ENCODE measurements at places on chromosomes 6 and 20.

GRCh38 chr6:154520280-154520679 lies 9.8 kb upstream of the CNKSR3 start:
- DNase-seq: no peak

- no peak for DNase-seq
These were observed 359 bp downstream of the PHIP start for GRCh38 chr6:79077715-79078074.

DNA sequence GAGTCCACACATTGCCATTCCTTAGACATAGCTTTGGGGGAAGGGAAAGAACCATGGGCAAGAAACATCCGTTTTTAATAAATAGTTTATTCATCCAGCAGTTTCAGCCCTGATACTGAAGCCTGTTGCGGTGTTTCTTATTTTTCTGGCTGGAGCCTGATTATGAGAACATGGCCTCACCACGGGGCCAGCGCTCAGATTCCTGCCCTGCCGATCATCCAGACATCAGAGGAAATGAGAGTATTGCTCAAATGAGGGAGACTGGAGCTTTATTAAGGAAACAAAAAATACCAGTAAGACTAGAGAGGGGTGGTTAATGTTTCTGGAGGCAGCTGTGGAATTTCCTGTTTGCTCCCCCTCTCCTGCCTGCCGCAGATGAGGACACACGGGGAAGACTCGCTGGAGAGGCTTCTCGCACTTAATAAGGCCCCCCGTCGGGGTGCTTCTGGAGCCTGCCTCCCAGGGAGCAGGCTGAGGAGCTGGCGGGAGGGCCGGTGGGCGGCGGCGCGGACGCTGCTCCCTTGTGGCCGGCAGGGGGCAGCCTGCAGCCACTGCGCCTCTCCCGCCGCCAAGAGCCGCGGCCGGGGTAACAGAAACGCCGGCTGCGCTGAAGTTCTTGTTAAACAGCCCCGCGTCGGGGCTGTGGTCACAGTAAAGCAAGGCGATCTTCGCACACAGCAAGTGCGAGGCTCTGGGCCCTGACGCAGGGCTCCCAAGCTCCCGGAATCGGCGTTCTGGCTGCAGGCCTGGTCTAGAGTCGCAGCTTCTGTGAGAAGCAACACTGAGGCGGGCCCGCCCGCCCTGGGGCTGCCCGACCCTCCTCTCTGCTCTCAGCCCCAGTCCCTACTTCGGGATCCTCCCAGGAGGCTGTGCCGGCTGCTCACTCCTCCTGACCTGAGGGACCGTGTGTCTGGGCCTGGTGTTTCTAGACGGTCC lies 17.5 kb downstream of the LEMD2 start:
- no peak for DNase-seq

- no peak for DNase-seq
These were observed 27.4 kb upstream of the MAPRE1 start for GRCh38 chr20:32792316-32792715.

GRCh38 chr6:63352544-63353285 lies 32.9 kb upstream of the LGSN start:
- no peak for DNase-seq

- DNase-seq: no peak
These were observed 4.5 kb upstream of the DEFB126 start for GRCh38 chr20:137668-138490.

DNA sequence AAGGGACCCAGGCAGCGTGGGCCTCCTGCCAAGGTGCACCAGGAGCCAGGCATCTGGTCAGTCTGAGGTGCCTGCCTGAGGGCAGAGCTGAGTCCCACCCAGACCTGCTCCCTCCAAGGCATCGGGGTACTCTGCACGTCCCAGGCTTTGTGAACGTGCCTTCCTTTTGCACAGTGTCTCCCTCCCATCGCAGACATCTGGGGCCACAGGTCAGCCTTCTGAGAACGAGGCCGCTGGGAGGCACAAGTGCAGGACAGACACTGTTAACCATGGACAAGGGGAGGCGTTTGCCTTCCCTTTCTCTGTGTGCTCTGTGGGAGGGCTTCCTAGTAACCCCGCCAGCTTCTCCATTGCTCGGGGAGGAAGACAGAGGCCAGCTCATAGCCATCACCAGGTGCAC lies 47.6 kb downstream of the TFAP2C start:
- DNase-seq: no peak

- DNase-seq: no peak
These were observed 28.0 kb downstream of the PEX3 start for GRCh38 chr6:143478479-143479062.

DNA sequence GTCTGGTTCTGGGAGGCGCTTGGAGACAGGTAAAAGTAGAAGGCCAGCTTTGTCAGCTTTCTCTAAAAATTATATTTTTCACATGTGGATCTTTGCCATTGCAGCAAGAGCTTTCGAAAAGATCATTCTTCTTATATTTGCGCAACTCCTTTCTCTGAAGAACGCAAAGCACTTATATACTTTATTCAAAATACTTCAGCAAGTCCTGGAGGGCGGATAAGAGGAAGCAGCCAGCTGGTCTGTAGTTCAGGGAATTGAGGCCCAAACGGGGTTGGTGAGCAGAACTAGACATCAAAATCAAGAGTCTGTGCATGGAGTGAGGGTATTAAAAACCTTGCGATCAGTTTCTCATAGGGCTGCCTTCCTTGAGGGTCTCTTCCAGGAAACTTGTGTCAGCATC lies 182.3 kb downstream of the DTNBP1 start:
- DNase-seq: no peak

GRCh38 chr6:52391599-52391998 lies 28.5 kb upstream of the EFHC1 start:
- DNase-seq: no peak

- no peak for DNase-seq
These were observed 30.8 kb upstream of the COL21A1 start for GRCh38 chr6:56278171-56278591.

DNA sequence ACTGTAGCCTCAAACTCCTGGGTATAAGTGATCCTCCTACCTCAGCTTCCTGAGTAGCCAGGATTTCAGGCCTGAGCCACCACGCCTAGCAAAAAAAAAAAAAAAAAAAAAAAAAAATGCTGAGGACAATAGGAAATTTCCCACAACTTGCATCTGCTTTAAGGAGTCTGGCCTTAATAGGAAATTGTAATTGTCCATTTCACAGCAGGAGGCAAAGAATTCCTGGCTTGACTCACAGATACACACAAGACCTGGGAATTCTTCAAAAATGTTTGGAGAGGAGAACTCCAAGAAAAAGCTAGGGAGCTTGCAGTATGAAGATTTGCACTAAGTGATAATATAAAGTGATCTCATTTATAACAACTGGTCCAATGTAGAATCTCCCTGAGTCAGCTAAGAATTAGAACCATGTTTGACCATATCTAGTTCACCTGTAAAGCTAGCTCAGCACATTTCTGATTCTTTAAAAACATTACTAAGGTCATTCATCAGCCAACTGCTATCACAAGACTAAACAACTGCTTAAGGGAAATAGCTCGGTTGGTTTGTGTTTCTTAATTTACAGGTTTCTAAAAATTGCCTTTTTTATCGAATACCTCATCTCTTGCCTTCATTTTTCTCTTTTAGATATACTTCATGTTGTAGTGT lies 80.2 kb upstream of the SLC2A12 start:
- DNase-seq: no peak

DNA sequence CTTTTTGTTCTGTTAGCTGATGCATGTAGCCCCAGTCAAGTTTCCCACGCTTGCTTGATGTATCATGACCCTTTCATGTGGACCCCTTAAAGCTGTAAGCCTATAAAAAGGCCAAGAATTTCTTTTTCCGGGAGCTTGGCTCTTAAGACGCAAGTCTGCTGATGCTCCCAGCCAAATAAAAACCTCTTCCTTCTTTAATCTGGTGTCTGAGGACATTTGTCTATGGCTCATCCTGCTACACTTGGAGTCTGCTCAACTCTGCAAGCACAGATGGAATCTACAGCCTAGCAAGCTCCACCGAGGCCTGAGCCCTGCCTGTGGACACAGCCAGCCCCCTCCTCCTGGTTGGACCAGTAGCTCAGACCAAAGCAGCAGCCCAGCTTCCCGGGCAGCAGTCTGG lies 3.4 kb downstream of the CST2 start:
- no peak for DNase-seq

GRCh38 chr6:87870556-87870955 lies 168.5 kb upstream of the AKIRIN2 start:
- DNase-seq: no peak

GRCh38 chr20:61608275-61609085 lies 356.4 kb downstream of the CDH4 start:
- no peak for DNase-seq

- DNase-seq: no peak
These were observed 157.2 kb downstream of the PTPRK start for GRCh38 chr6:128363020-128363813.

DNA sequence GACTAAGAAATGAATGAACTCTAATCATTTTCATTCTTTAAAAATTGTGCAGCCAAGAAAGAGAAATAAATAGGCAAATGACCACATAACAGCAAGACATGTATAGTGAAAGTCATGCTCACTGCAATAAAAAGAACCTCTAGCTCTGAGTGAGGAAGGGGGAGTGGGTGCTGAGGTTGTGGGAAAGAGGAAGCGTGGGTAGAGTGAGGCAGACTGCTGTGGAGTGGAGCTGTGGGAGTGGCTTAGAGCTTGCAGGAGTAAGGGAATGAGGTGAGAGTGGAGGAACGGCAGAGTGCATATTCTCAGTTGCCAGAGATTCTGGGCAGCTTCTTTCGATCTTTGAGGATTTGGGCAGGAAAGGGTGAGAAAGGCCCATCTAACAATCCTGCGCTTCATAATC lies 10.4 kb downstream of the DEFB129 start:
- no peak for DNase-seq

GRCh38 chr6:112563368-112563767 lies 216.2 kb downstream of the RFPL4B start:
- no peak for DNase-seq

DNA sequence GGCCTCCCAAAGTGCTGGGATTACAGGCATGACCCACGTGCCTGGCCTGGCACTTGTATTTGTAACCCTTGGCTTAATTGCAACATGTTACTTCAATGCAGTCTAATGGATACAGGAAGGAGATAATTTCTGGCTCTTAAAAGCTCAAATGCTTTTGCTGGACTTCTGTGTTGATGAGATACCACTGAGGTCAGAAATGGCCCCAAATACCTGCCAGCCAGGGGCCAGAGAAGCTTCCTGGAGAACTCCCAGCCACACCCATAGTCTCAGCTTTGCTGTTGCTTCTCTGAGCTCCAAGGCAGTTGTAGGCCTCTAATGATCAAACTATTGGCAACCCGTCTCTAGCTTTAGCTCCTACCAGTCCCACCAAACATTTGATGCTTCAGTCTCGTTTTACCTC lies 14.2 kb upstream of the ZNFX1 start:
- DNase-seq: no peak

- DNase-seq: no peak
These were observed 16.0 kb downstream of the ECT2L start for GRCh38 chr6:138811866-138812265.

GRCh38 chr20:52534616-52535015 lies 343.0 kb upstream of the ZFP64 start:
- DNase-seq: no peak

DNA sequence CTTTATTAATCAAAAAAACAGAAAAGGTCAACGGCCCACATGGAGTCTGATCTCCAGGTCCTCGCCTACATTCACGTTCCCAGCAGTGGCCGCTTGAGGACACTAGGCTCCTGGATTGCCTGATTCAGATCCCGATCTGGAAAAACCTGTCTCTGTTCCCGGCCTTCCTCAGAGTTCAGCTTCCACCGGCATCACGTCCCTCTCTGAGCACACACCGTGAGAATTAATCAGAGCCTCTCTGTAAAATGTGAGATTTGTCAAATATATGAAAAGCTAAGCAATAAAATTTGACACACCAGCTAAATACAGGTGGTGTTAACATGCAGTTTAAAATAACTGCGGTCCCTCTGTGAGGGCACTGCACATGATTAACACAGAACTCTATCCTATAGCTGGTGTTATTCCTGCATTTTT lies 122.8 kb upstream of the COL21A1 start:
- DNase-seq: no peak

- no peak for DNase-seq
These were observed 282.7 kb downstream of the PLCB1 start for GRCh38 chr20:8414586-8415274.

GRCh38 chr20:48858075-48858790 lies 30.4 kb upstream of the PREX1 start:
- no peak for DNase-seq

DNA sequence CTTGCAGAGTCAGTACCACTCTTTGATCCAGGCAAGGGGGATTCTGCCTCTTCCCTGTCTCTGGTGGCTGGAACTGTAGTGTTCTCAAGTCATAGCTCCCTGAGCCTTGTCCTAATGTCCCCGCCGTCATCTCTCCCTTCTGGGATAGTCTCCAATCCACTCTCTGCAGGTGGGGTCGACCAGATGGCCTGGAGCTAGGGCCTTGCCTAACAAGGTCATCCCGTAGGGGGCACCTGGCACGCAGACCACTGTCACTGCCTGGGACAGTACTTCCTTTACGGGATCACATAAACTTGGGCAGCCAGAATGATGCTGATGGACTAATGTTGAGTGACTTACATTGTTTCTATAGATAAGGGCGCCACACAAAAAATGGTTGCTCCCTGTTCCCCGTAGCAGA lies 118.9 kb upstream of the SLC22A23 start:
- no peak for DNase-seq

All from NK-92 treated with Interleukin-12 subunit alpha and Interleukin-12 subunit beta, amount 100 ng/mL, for 24 hours (cell line).